ENCODE measurements at places on chromosomes 1 and 21.

GRCh38 chr1:11535761-11536572 is 57.0 kb downstream of the DISP3 start:
- DNase-seq: no peak

DNA sequence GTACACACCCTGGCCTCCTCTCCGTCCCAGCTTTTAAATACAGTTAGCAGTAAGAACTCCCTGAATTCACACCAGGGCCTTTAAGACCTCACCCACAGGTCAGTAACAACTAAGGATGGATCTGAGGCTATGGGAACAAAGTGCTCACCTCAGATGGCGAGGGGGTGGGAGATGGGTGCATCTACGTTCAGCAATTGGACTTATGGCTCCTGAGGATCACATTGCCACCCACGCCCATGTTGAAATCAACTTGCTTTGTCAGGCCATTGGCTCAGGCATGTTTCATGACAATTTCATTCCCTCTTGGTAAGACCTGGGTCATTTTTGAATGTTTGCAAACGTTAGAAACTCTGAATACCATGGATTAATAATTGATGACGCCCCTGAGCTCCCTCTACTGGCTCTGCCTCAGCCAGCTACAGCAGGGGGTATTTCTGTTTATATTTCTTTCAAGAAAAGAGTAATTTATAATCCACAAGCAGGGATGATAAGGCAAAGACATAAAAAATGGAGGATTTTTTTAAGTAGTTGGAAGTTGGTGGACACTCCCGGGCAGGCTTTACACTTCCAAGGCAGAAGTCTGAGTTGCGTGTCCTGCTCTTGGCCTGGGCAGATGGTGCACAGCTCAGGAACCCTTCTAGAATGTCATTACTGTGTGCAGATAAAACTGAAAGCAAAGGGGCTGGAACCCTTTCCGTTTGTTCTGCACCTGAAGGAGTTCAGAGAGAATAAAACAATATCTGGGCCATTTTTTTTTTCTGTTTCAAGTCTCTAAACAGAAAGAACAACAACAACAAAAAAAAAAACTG is 13.7 kb upstream of the LBR start:
- DNase-seq: no peak

- no peak for DNase-seq
Observed at GRCh38 chr1:233897325-233898162, 6.9 kb upstream of the SLC35F3 start.

DNA sequence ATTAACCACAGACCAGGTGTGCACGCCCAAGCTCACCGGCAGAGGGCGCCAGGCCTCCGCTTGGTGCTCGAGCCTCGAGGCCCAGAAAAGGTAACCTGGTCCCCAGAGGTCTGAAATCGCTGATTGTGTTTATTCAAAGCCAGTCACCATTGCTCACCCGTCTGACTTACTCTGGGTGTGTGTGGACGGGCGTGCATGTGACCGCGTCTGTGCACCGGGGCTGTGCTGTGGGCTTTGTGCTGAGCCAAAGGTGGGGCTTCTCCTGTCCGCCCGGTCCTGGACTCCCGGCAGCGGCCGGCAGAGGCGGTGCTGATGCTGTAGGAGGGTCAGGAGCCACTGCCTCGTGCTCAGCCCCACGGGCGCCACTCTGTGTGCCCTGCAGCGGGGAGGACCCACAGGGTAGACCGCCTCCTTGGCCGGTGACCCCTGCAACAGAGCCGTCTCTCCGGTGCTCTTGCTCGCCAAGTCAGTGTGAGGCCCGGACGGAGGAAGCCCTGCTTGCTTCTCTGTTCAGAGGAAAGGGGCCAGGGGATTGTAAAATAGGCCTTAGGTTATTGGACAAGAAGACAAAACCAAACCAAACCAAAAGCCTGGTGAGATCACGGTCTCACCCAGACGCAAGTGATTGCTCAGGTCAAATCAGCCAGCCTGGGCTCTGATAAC is 32.0 kb upstream of the BTG2 start:
- DNase-seq: peak; percentile 60

- DNase-seq: peak; percentile 56
Observed at GRCh38 chr1:46131712-46132528, 509 bp downstream of the PIK3R3 start.

- DNase-seq: no peak
Observed at GRCh38 chr1:70364439-70364838, 9.9 kb upstream of the ANKRD13C start.

- no peak for DNase-seq
Observed at GRCh38 chr1:30536530-30536929, 186.9 kb downstream of the MATN1 start.

- DNase-seq: no peak
Observed at GRCh38 chr1:51325391-51325790, 5.0 kb downstream of the TTC39A start.

- DNase-seq: no peak
Observed at GRCh38 chr21:19981938-19982337, 1016.3 kb upstream of the NCAM2 start.

GRCh38 chr1:175563236-175563895 is 180.0 kb downstream of the TNR start:
- no peak for DNase-seq

DNA sequence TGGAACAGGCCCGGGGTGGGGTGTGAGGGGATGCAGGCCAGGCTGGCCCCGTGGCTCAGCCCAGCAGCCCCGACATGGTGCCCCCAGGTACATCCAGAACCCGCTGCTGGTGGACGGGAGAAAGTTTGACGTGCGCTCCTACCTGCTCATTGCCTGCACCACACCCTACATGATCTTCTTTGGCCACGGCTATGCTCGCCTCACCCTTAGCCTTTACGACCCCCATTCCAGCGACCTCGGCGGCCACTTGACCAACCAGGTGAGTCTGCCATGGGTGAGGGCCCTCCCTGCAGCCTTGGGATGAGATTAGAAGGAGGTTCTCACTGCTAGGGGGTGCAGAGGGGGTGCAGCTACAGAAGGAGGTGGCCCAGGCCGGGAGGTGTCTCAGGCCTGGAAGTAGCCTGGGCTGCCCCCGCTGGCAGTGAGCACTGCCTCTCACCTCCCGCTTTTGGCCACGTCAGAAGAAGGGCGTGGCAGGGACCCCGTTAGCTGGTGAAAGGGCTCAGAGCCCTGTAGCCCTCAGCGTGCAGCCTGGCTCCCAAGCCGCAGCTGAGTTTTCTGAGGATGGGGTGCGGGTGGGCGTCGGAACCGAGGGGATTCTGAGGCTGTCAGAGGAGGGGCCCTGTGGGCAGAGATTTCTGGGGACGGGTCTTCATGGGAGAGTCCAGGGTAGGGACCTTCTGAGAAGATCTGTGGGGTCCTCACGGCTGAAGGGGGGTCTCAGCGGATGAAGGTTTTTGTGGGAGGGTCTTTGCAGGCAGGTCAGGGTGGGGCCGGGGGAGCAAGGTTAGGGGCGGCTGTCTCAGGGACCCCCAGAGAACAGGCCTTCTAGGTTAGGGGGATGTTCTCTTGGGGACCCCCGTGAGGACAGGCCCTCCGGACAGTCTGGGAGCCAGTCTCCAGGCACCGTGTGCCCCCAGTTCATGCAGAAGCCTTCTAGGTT is 10.4 kb downstream of the TTLL10 start:
- no peak for DNase-seq

DNA sequence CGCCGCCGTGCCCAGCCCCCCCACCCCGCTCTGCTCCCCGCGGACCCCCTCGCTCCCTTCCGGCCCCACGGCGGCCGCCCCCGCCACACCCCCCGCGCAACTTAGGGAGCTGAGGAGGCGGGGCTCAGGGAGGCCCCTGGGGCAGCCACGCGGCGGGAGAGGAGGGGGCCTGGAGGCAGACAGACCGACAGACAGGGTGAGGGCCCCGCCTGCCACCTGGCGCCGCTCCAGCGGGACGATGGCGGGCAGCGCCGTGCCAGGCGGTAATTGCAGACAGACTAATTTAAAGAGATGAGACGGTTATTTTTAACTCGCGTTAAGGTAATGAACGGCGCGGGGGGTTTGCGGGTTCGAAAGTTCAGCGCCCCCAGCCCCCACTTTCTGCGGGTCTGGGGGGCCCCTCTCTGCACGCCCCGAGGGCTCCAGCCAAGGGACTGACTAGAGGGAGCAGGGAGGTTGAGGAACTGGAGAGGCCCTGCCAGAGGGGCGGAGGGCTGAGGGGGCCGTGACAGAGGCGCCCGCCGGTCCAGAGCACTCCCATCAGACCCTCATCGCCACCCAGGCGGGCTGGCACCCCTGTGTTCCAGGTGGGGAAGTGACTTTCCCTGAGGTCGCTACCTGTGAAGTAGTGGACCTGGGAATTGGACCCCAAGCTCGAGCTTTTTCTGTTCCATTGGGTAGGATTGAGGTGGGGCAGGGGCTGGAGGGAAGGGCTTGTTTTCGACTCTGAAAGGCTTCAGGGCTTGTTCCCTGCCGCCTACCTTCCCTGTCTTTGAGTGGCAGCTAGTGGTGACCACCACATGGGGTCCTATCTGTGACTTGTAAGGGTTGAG is 5.4 kb downstream of the FOXO6 start:
- peak; percentile 43 for DNase-seq

DNA sequence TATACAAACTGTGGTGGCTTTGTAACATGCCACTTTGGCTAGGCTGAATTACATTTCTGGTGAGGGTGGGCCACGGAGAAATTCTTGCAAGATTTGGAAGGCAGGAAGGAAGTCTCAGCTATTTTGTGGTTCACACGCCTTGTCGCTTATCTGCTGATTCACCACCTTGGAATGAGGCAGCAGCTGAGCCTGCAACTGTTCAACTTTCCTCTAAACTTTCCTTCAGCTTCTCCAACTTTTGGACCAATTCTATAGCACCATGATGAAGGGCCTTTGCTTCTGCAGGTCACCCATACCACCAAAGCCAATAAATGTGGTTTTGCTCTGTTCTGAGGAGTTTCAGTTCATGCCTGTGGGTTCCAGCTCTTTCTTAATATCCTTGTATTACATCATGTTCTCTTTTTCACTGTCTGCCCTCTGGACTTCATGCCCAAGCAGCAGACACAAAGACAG is 337.6 kb upstream of the SNX7 start:
- no peak for DNase-seq

GRCh38 chr1:67534627-67535065 is 104.4 kb upstream of the SERBP1 start:
- DNase-seq: peak; percentile 18

- no peak for DNase-seq
Observed at GRCh38 chr1:34625521-34626015, 129.3 kb upstream of the GJB5 start.

DNA sequence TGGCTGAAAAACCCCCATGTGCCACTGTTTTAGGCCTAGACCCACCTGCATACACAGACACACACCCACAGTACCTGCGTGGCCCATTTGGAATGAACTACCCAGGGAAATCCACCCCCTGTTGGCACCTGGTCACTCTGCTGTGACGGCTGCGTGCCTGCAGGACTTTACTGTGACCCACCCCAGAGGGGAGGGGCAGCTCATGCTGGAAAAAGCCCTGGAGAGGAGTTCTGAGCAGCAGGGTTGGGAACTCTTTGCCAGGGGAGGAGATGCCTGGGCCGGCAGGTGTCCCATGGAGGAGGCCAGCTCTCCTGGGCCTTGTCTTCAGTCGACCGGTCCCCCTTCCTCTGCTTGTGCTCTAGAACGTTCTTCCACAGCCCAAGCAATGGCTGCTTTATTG is 87.3 kb upstream of the CSF3R start:
- no peak for DNase-seq

GRCh38 chr21:37435120-37435519 is 68.5 kb downstream of the DYRK1A start:
- peak; percentile 98 for DNase-seq

- DNase-seq: no peak
Observed at GRCh38 chr1:116740746-116741145, 13.5 kb upstream of the CD2 start.

DNA sequence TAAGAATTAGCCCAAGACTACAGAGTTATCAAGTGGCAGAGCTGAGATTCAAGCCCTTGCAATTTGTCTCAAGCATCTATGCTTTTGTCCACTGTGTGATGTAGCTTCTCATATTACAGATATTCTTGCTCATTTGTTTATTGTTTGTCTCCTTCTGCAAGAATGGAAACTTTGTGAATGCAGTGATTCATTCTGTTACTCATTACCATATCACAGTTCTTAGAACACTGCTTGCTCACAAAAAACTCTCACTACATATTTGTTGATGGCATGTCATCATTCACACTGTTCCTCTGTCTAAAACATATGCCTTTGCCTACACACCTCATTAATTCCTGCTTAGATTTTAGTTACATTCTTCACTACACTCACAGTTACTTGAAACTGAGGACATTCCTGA is 1198.9 kb downstream of the PLA2G4A start:
- no peak for DNase-seq

- no peak for DNase-seq
Observed at GRCh38 chr1:178768423-178768822, 43.4 kb downstream of the RALGPS2 start.

DNA sequence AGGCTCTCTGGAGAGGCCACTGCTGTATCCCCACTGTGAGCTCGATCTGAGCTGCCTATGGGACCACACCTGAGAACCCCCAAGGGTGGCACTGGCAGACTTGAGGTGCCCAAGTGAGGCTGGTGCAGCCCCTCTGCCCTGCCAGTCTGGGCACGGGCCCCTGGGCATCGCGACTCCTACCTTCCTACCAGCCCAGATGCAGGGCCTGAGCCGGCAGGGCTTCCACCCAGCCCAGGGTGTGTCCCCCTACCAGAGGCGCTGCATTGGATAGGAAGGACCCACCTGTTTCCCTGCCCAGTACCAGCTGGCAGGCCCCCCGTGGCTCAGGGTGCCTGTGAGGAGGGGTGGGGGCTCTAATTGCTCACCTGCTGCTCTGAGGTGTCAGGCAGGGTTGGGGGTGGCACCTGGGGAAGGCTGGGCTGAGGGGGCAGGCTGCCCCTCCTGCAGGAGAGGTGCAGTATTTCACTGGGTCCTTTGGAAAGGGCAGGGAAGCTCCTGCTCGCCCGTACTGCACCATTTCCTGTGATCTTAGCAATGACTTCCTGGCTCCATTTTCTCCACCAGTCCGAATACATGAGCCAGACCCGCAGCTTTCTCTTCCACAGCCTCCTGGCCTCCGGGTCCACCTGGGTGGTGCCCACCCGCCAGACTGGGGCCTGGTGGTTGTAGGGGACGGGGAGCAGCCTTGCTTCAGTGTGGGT is 11.8 kb downstream of the TP73 start:
- no peak for DNase-seq

DNA sequence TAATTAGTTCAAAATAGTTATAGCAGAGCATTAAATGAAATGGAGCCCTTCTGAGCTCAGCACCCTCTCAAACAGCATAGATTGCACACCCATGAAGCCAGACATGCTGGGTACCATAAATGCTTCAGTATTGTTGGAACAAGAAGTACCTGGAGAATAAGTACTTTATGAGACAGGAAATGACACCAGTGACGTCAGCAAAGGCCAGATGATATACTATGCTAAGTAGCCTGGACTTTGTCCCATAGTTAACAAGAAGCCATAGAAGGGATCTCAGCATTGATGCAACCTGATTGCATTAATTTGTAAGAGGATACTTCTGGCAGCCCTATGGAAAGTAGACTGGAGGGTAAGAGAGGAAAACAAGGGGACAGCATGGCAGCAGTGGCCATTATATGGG is 16.3 kb upstream of the GADD45A start:
- no peak for DNase-seq

GRCh38 chr1:152926091-152926490 is 17.7 kb downstream of the IVL start:
- DNase-seq: no peak

Data from NCI-H2227 treated with DMSO at 0.1 percent for 48 hours (cell line).